Muscle of arm (tissue), 14 donors: ENCODE measurements at places on chromosomes 5 and 9.

GRCh38 chr5:98193921-98194760 is 579.3 kb upstream of the RGMB start:
- DNase-seq, result no peak

GRCh38 chr5:142829801-142830220 is 59.6 kb downstream of the ARHGAP26 start:
- DNase-seq, result no peak

- DNase-seq, result no peak
Observed at GRCh38 chr9:33250458-33250995, 10.6 kb downstream of the SPINK4 start.

- peak; percentile 52 for DNase-seq
Observed at GRCh38 chr5:113330533-113331208, 104.1 kb downstream of the TSSK1B start.

- no peak for DNase-seq
Observed at GRCh38 chr5:27093279-27093678, 54.9 kb upstream of the CDH9 start.

GRCh38 chr5:83742089-83742488 is 21.4 kb upstream of the HAPLN1 start:
- no peak for DNase-seq

DNA sequence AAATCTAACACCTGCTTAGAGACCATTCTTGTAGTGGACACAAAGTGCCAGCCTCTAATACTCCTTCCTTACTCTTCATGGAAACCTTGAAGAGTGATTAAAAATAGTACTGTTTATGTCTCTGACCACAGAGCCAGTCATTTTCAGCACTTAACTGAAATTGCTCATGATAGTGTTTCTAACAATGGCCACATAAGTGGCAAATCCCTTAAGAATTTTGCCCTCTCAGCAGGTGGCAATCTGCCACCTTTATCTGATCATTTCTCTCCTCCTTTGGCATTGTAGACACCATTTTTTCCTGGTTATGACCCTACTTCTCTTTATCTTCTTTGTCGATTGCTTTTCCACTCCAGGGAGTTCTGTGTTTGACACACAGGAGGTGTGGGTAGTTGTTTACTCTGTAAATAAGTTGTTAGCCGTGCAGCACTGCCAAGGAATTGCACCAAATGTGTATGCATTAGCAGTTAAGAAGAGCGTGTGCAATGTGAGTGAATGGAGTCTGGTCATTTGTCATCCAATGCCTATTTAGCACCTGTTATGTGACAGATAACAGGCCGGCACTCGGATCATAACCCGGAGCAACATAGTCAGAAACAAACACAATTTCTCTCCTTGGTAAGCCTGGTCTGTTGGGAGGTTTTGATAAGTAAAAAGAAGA is 36.8 kb upstream of the STARD4 start:
- DNase-seq, result no peak

GRCh38 chr5:169945831-169946261 is 34.4 kb downstream of the INSYN2B start:
- DNase-seq, result peak; percentile 53

- DNase-seq, result no peak
Observed at GRCh38 chr9:125541840-125542243, 165.2 kb downstream of the MAPKAP1 start.

DNA sequence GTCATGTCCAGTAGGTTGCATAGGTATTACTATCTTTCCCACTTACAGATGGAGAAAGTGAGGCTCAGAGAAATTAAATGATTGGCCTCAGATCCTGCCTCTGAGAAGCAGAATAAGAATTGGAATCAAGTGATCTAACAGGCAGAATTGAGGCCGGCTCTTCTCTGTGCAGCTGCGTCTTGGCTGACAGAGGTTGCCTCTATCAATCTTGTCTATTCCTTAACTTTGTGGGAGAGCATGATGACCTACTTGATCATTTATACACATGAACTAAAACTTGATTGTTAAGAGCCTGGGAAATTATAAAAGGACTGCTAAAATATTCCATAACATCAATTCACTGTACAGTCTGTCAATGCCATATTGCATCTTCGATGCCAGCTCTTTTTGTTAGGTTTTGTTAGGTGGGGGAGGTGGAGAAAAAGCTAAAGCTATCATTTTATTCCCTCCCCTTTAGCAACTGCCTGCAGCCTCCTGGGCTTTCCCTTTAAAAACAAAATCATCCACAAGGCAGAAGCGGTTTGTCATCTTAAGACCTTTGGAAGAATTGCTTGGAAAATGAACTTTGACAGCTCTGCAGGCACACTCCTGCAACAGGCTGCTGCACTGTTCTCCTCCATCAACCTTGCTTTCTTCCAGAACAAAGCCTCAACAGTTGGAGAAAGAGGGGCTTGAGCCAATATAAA is 247.4 kb downstream of the SMARCA2 start:
- peak; percentile 29 for DNase-seq

- no peak for DNase-seq
Observed at GRCh38 chr5:135032999-135033861, 798 bp downstream of the PITX1 start.

- no peak for DNase-seq
Observed at GRCh38 chr9:117403848-117404247, 11.0 kb downstream of the ASTN2 start.

DNA sequence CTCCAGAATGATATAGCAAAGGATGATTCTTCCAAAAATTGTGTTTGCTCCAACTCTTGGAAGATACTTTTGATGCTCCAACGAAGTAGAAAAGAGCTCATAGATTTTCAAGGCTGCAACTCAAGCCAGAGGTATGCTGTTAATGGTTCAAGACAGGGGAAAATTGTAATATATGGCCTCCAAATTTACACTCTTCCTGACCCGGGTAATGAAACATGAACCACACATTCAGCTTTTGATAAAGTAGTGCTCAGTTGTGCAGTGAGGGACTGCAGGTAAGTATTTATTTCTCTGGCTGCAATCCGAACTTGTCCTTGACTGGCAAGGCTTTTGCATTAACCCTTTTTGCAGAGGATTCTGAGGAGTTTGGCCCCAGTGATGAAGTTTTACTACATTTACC is 446.4 kb downstream of the RASEF start:
- no peak for DNase-seq

GRCh38 chr5:140362875-140363630 is 3.1 kb downstream of the SLC4A9 start:
- peak; percentile 58 for DNase-seq

GRCh38 chr5:109053995-109054417 is 306.3 kb downstream of the FER start:
- DNase-seq, result no peak

- DNase-seq, result peak; percentile 89
Observed at GRCh38 chr9:113654605-113655428, 191.3 kb downstream of the RGS3 start.
